NCI-H1105 treated with DMSO at 0.1 percent for 48 hours (cell line): ENCODE measurements at places on chromosomes 5 and 9.

DNA sequence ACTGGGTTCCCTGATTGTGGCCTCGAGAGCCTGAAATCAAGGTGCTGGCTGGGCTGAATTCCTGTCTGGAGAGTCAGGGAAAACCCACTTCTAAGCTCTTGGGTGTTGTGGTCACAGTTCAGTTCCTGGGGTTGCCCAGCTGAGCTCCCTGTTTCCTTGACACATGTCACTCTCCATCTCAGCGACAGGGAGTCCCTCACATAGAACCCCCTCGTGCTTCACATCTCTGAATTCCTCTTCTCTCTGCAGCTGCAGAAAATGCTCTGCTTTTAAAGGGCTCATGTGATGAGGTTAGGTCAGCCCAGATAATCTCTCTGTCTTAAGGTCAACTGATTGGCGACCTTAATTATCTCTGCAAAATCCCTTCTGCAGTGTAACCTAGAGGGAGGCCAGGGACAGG is 53.5 kb upstream of the NFIL3 start:
- no peak for DNase-seq

GRCh38 chr5:67063055-67063454 is 133.5 kb downstream of the CD180 start:
- no peak for DNase-seq

DNA sequence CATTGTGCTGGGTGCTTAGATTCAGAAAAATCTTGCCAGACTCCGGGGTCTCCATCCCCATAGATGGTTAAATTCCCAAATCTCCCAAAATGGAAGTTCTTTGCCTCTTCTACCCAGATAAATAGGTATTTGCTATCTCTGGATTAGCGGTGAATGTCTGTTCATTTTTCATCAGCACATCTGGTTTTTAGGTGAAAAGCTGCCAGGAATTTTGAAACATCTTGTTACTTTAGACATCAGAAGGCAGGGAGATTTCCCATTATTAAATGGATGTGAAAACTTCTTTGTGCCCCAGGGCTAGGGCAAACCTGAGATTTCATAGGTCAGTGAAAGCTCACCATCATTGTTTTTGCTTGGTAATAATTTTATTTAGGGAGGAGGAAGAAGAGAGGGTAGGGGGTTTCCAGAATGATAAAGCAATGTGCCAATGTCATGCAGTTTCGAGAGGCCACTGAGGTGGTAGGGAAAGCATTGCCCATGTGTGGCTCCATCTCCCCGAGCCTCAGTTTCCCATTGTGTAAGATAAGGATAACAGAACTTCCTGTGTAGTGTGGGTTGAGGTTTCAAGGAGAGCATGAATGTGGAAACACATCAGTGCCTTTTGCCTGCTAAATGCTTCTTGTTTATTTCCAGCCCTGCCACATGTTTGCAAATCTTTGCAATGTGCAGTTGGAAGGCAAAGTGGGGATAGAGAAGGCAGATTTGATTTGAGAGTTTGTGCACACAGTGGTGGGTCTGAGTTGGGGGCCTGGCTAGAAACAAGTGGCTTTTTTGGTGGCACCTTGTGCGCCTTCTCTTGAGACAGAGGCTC is 147.2 kb upstream of the KLF4 start:
- DNase-seq = no peak

DNA sequence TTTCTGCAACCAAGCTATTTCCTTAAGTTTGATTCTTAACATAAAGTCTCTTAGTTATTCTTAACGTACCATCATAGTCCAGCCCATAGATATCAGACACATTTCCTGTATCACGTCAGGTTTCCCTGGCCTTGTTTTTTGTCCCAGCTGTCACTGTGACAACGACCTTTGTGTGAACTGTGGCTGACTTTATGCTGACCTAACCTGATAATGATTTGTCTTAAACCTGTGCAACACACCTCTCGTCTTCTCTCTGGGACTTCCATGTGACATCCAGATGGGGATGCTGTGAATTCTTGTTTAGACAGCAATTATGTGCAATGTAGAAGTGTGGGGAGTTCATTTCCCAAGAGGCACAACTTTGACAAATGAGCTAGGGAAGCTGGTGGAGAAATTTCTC is 662.8 kb downstream of the PTPRD start:
- no peak for DNase-seq

DNA sequence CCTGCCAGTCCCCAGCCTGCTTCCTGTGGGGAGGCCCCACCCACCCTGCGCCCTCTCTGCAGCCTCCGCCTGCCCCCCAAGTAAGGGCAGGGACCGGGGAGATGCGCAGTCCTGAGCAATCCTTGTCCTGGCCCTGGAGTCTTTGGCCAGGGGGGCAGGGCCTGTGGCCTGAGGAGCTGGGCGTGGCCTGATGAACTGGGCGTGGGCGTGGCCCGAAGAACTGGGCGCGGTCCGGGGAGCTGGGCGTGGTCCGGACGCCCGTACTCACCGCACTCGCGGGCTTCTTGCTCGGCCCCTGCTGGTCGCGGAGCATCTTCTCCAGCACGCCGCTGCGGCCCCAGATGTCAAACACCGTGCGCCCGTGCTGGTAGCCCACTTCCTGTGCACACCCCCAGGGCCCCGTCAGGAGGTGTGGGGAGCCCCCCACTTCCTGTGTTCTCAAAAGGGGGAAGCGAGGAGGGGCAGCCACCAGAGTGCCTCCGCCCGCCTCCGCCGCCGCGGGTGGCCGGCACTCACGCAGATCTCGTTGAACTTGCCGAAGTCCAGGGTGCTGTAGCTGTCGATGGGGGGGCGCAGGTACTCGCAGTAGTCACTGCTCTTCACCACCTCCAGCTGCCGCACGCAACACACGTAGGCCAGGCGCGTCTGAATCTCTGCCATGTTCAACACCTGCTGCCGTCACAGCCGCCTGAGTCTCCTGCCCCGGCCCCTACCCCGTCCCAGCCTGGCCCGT is 2.7 kb upstream of the NSMF start:
- DNase-seq = no peak

- no peak for DNase-seq
Observed at GRCh38 chr5:8291641-8292040, 422.7 kb downstream of the MTRR start.
